Thoracic aorta (tissue), 2 donors: ENCODE measurements at places on chromosomes 7 and 10. TPM values are rescaled to one million over a fixed set of nuclear protein-coding genes. Genes with fewer than 3 reads are reported as not detected.

The CHRM2 gene
- not detected for total RNA-seq

The GFRA1 gene
- total RNA-seq, result 5.8 TPM

The TRIM74 gene
- not detected for total RNA-seq

The SPDYE5 gene
- not detected for total RNA-seq

The CYP2W1 gene
- total RNA-seq, result not detected

The KBTBD2 gene
- 47.9 TPM for total RNA-seq

The GPC2 gene
- total RNA-seq, result 1.8 TPM

The OR2A1 gene
- not detected for total RNA-seq

The TRIM50 gene
- 1.5 TPM for total RNA-seq

The CALHM3 gene
- total RNA-seq, result not detected

The IL2RA gene
- 48.2 TPM for total RNA-seq

The HGF gene
- 12.6 TPM for total RNA-seq

The C7orf57 gene
- total RNA-seq, result not detected

The LRRC61 gene
- 10.2 TPM for total RNA-seq

The SH2B2 gene
- 10.0 TPM for total RNA-seq

The PANK1 gene
- 0.95 TPM for total RNA-seq
